NB4 (cell line): ENCODE measurements at places on chromosomes 2 and 18.

- DNase-seq, result peak; percentile 10
Measured at GRCh38 chr18:44986933-44987332, 306.2 kb downstream of the SETBP1 start.

DNA sequence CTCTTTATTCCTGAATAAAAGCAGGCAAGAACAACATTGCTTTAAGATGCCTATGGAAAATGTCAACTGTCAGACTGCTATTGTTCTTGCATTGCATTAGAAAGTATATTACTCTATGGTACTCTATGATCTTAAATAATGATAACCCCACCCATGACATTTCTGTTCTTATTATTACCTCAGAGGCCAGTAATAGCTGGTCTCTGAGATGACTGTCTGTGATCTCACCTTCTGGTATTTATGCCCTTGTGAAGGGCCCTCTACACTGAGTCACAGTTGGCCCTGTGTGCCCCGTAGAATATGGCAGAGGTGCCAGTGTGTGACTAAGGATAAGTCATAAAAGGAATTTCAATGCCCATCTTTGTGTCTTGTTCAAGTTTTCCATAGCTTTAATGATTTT lies 61.0 kb downstream of the SPP2 start:
- DNase-seq, result no peak

DNA sequence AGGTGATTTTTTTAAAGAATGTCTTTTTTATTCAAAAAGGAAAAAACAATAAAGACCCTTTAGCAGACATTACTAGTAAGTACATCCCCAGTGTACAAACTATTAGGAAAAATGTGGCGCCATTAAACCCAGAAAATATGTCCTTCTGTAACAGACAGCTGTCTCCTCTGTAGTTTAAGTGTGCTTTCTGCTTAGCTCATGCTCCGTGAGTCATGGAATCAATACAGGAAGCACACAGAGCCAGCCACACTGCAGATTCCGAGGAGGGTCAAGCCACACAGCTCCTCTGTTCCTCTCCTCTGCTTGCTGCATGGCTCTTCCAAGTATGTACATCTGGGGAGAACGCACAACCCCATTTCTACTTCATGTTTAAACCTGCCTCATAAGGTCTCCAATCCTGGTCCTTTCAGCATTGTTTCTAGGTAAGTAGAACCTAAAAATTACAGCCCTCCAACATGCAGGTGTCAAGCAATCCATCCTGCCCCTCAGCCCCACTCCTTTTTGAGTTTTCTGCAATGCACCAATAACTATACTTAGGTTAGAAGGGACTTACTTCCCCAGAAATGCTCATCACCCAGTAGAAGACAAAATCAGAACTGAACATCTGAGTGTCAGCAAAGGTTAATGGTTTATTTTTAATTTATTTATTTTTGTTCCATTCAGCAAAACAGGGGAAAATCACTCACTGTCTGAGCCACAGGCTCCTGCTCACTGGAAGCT lies 37.5 kb downstream of the ACVR1 start:
- peak; percentile 76 for DNase-seq

GRCh38 chr18:50283469-50284209 lies 2.3 kb upstream of the MBD1 start:
- DNase-seq, result no peak

DNA sequence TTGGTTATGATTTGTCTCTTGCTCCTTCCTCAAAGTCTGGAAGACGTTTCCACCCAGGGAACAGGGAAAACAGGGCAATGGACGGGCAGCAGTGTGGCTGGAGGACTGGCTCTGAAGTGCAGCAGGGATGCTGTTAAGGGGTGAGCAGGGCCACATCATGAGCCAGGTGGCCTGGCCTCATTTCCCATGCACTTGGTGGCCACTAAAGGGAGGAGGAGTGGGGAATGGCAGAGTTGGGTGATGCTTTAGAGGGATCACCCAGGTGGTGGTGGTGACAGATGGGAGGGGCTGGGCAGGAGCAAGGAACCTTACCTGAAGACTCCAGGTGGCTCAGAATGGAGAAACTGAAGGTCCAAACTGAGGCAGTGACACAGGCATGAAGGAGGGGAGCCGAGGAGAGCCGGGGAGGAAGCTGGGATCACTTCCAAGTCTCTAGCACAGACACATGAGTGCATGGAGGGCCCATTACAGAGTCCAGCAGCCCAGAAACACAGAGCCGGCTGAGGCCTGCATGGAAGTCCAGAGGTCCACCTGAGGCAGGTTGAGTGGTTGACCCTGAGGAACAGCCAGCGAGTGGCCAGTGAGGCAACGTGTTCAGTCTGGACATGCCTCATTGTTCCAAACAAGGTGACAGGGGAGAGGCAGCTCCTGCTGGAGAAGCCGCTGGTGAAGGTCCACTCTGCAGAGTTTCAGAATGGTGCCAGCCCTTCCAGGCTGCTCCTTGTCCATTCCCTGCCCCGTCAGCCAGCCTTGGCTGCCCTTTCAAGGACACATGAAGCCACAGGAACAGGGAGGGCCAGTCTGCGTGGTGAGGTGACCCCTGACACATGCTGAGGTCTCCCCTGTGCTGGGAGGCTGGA lies 91.7 kb downstream of the LPIN1 start:
- no peak for DNase-seq

DNA sequence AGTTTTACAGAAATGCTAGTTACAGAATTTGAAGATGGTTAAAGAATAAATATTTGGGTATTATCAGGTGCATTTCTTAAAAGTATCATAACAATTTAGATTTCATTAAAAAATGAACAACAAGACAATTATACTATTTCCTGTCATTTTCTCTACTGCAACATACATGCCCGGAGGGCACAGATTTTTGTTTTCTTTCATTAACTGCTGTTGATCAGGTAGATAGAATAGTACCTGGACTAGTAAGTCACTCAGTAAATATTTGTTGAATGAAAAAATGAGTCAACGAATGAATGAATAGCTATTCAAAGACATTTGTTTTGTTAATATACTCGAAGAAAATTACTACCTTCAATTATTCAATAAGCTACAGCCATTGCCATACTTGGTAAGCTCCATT lies 531.2 kb upstream of the VRK2 start:
- DNase-seq, result no peak

GRCh38 chr2:23803965-23804542 lies 122.9 kb downstream of the ATAD2B start:
- peak; percentile 45 for DNase-seq

- DNase-seq, result peak; percentile 56
Measured at GRCh38 chr2:48114256-48114655, 208.0 kb upstream of the FBXO11 start.

GRCh38 chr2:101140237-101140636 lies 10.9 kb downstream of the TBC1D8 start:
- DNase-seq, result no peak

DNA sequence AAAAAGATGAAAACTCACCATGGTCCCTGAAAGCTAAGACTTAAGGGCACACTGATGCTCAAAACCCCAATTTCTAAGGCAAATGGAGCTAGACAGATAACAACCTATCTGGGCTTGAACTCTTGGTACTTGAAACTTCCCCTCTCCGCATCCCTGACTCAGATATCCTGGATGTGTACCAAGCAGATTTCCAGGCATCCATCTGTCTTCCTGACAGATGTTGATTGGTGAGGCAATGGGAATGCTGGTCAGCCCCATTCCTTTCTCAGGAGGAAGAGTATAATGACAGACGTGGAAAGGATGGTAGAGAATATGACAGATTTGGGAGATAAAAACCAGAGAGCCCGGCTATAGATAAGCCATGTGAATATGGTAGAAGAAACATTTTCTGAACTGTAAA lies 69.2 kb downstream of the ADD2 start:
- DNase-seq, result no peak

- DNase-seq, result peak; percentile 98
Measured at GRCh38 chr2:112674229-112674628, 28.5 kb downstream of the SLC20A1 start.
